ENCODE measurements at places on chromosomes 4 and X.
A peak's percentile ranks its signal among the peaks of the same experiment; 100 is the strongest.

DNA sequence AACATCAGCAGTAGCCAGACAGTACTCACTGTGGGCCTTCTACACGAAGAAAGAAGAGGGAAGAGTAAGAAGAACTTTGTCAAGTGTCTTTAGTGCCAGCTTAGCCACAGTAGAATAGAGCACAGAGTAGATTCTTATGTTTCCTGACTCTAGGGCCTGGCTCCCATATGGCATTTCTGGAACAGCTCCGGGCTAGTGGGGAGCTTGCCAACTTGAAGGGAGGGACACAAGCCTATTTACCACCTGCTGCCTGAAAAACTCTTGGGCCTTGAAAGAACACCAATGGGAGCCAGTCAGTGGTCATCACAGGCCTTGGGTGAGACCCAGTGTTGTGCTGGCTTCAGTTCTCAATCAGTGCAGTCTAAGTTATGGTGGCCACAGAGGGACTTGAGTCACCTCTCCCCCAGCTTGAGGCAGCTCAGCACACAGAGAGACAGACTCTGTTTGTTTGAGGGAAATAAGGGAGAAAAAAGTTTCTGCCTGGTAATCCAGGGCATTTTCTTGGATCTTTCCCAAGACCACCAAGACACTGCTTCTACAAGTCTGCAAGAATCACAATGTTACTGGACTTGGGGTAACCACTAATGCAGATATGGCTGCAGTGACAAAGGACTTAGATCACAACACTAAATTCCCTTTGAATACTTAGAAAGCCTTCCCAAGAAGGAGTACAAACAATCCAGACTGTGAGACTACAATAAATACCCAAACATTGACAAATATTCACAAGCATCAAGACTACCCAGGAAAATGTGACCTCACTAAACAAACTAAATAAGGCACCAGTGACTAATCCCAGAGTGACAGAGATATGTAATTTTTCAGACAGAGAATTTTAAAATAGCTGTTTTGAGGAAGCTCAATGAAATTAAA is 261.0 kb upstream of the NDST3 start:
- DNase-seq = no peak

DNA sequence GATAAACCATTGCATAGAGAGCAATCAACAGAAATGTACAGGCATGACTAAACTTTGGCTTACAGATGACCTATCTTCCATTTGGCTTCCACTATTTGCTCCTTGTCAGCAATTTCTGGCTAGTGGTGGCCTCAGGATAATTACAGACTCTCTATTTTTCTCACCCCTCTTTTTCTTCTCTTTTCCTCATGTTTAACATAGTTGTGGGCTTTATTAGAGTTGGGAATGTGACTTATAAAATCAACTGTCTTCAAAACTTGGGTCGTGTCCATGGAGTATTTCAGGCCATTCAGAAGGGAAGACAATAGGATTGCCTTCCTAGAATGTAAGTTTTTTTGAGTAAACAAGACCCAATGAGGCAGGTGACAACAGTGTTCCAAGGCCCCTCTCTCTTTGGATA is 236.2 kb downstream of the FRAS1 start:
- DNase-seq = no peak

DNA sequence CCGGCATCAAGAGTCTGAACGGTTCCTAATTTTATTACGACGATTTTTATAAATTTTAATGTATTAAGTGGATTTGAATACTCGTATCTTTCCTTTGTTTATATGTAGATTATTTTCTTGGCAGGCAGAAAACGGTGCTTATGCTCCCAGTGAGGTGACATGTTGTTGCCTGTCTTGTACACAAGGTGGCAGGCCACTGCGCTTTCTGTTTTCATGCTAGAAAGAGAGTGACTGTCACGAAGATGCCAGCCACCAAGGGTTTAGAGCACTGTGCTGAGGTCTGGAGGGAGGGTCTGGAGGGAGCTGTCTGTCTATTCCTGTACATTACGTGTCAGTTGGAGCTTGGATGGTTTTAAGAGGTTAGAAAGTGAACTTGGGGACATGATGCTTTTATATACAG is 87.7 kb downstream of the SHROOM2 start:
- DNase-seq = peak; percentile 26

GRCh38 chr4:73868206-73869129 is 725 bp upstream of the CXCL1 start:
- no peak for DNase-seq

- no peak for DNase-seq
Observed at GRCh38 chr4:132865458-132865857, 283.6 kb upstream of the PCDH10 start.

DNA sequence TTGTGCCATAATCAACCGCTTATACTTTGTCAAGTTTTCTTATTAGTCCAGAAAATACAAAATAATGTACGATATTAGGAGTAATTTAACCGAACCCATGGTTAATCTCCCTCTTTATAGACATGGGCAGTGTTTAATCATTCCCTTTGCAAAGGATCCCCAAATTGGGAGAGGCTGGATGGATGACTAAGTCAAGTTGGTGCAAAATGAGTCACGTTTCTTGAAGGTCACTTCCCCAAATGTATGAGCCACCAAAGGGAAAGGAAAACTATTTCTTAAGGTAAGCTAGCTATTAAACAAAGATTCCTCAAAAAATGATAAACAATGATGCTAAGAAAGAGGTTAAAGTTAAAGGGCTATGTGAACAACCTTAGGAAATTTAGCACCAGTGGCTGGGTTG is 17.5 kb downstream of the MAML3 start:
- DNase-seq = no peak

DNA sequence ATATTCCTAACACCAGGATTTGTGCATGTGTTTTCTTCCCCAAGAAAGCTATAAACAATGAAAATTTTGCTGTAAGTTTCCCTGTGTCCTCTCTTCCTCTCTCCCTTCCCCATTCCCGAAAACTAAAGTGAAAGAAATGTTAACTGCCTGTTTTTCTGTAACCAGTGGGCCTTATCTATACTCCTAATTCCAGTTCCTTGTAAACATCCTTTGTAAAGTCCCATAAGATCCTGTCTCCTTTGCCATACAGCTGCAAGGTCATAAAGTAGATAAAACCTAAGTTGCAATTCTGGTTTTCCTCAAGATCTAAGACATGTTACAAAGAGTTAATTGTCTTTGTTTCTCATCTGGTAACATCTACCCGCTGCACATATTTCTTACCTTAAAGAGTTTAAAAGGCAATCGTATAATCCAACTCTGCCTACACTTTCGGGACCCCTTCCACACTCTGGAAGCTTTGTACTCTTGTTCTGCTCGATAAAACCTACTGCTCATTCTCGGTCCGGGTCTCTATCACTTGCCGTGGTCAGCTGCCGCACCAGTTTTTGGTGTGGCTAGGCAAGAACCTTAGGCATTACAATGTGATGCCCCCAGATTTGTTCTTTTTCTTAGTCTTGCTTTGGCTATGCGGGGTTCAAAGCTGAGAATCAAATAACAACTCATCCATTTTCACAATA is 20.5 kb downstream of the UGT2B7 start:
- DNase-seq = no peak

DNA sequence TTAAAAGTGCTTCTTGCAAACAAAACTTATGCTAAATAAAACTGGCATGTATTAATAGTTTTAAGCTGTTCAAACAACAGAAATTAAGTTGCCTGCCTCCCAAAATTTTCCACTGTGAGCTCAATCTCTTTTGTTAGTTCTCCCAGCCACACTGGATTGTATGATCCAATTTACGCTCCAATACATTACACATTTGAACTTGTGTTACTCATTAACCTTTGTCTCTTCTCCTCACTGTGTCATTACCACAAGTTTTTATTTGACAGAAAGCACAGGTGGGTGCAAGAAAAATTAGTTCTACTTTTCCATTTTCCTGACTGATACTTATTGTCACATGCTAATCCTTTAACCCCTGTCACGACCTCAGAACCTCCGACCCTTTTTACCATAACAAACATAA is 55.5 kb downstream of the SHISA3 start:
- no peak for DNase-seq

DNA sequence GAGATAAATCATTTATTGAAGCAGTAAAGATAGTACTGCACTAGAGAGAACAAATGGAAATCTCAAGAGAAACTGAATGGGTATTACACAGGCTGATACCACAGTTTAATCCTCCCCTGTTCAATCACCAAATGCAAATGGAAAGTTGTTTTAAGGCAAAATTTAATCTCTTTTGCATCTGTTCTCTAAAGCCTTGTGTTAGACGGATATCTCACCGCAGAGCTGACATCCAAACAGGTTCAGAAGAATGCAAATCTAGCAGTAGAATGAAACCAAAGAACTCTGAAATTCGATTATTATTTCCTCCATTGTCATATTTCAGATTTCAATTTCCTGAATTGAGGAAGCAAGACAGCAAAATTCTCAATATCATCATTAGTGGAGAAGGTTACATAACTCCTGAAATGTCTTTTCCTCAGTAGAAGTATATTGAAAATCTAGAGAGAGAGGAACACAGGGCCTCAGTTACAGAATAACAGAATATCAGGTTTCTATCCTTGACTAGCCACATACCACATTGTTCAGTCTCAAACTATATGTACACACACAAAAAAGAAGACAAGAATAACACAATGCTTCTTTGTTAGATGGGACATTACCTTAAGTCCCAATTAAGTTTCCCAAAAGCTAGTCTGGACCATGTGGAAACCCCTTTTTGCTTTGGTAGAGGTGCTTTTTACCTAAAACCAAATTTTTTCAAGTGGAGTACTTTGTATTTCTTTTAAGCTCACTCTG is 94.1 kb upstream of the BANK1 start:
- DNase-seq = no peak

All from CD4-positive, alpha-beta T cell treated with Interferon alpha-2 for 1 hour (primary cell).